ENCODE measurements at places on chromosomes 7 and 10.

GRCh38 chr10:113362645-113363091 is 190.2 kb upstream of the HABP2 start:
- DNase-seq: no peak

GRCh38 chr7:49812534-49812933 is 39.1 kb downstream of the VWC2 start:
- no peak for DNase-seq

GRCh38 chr10:33388382-33388781 is 53.9 kb upstream of the NRP1 start:
- DNase-seq: no peak

DNA sequence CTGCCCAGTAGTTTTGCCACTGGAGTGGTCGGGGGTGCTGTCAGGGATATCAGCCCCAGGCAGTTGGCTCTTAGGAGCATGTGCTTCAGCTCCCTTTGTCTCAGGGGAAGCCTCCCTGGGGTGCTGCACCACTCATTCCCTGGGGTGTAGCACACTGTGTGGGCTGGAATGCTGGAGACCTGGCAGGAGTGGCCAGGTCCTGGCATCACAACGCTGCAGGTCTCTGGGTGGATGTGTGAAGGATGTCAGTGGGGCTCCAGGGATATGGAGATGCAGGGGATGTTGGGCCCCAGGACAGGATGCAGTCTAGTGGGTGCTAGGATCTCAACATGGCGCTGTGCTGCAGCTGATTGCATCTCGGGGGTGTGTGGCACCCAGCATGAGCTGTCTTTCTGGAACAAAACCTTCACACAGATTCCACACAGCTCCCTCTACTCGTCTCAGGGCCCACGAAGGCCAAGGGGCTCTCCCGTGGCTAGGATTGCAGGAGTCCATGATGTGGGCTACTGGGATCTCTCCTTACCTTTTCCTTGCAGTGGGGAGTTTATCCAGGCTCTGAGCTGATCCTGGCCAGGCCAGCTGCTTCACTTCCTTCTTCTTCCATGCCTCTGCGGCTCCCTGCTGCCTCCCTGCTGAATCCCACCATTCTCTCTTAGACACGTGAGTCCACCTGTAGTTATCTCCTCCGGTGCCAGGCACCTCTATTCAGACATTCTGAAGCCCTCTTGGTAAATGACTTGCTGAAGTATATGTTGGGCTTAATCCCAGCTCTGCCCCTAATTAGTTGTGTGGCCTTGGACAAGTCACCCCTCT is 295.1 kb downstream of the RPS24 start:
- no peak for DNase-seq

DNA sequence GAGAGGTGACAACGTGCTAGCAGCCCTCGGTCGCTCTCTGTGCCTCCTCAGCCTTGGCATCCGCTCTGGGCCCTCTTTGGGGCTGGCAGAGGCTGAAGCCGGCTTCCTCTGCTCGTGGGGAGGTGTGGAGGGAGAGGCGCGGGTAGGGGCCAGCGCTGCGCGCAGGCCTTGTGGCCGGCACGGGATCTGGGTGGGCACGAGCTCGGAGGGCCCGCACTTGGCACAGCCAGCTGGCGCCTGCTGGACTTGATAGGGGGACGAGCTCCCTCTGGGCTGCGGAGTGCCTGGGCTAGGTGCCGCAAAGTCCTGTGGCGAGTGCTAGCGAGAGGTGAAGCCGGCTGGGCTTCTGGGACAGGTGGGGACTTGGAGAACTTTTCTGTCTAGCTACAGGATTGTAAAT is 170.7 kb downstream of the EXOC4 start:
- no peak for DNase-seq

GRCh38 chr10:35780970-35781642 is 139.0 kb upstream of the FZD8 start:
- no peak for DNase-seq

- no peak for DNase-seq
Observed at GRCh38 chr7:133207687-133208086, 45.2 kb upstream of the EXOC4 start.

GRCh38 chr10:10092581-10092980 is 925.1 kb upstream of the CELF2 start:
- DNase-seq: no peak

DNA sequence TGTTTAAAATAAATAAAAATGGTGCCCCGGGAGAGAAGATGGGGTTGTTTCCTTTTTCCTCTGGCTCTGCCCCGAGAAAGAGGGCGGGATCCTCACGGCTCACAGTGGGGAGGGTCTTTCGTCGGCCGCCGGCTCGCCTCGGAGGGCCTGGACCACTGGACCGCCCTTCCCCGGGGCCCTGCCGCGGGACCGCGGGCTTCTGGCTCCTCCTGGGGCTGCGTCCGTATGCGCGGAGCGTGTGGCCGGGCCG is 3.5 kb upstream of the IGF2BP3 start:
- no peak for DNase-seq

DNA sequence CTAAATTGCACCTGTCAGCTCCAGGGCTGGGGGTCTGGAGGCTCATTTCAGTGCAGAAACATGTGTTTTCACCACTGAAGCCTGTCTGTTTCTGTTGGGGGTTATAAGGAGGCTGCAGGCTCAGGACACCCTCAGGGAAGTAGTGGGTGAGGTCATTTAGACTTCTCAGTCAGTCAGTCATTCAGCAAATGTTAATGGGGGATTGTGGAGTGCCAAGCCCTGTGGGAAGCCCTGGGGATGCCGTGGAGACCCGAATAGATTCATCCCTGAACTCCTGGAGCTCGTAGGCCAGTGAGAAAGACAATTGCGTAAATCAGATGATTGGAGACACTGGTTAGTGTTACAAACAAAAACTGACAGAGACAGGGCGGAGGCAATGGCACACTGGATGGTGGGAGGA is 19.2 kb downstream of the LHPP start:
- no peak for DNase-seq

DNA sequence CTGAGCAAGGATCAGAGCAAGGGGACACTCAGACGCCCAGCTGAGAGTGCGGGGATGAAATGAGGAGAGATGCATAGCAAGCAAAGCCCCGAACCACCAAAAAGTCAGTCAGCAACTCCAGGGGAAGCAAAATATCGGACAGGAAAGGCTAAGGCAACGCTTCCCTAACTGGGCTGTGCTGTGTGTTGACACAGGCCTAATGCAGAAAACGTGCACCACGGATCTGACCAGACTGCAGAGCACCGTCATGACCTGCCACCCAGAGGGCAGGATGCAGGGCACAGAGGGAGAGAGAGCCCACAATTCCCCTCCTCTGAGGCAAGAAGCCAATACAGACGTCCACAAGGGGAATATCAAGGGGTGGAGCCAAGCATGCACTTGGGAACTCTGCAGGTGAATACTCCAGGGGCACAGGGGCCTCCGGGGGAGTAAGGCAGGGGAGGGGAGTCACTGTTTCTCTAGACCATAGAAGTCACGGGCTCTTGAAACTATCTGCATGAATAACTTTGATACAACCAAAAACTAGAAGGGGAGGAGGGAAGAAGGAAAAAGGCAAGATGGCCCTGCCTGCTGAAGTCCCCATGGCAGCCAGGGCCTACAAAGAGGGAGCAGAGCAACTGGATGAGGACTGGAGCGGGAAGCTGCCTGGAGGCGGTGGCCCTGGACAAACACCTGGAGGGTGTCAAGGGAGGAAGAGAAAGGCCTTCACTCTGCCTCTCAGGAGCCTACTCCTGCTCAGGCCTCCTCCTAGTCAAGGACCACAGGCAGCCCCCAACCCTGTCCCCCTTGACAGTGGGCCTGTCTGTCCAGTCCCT is 26.2 kb downstream of the GRID1 start:
- DNase-seq: no peak

GRCh38 chr10:93075369-93076221 is 1.9 kb downstream of the CYP26A1 start:
- DNase-seq: no peak

DNA sequence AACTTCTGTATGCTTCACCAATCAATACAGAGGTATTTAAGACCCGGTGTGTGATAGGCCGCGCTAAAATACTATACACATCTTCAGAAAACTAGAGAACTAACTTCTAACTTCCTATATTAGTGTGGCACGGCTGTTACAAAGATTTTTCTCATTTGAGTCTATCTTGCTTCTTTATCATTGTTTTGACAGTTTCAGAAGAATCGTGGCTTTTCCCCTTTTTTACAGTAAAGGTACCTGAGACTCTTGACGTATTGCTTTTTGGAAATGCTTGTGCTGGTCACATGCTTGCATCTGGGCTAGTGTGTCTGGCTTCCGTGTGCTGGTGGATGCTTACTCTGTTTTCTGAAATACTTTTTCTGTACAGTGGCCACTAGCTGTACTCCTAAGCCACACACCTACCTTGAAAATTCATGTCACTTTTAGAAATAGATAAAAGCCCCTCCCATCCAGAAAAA is 12.7 kb downstream of the IKZF1 start:
- DNase-seq: peak; percentile 48

- no peak for DNase-seq
Observed at GRCh38 chr7:64541438-64542359, 21.2 kb downstream of the ZNF680 start.

- DNase-seq: no peak
Observed at GRCh38 chr7:1101563-1102431, 13.9 kb downstream of the GPER1 start.

GRCh38 chr7:149007611-149008010 is 20.7 kb downstream of the PDIA4 start:
- no peak for DNase-seq

DNA sequence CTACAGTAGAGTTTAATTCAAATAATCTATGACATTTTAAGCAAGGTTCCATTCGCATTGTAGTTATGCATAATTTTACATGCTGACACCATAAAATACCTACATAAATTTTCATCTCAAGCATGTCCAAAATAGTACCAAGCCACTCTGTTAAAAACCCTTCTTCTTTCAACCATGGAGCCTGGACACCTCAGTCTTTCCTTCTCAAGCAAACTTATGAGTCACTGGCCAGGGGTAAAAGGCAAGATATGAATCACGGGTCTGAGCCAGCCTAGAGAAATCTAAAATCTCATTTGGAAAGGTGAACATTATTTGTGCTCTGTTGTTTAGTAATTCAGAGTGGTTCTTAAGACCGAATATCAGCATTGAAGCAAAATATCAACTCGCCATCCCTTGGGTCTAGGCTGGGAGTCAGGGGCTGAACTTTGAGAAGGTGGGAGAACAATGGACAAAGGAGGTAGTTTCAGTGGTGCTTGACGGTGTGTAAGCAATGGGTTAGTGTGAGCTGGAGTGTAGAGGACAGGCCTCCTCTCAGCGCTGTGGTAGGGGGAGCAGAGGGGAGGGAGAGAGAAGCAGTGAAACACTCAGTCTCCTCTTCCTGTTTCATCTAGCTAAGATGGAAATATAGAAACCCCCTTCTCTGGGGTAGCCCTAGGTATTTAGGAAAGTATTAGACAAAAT is 19.1 kb upstream of the GPAM start:
- DNase-seq: no peak

DNA sequence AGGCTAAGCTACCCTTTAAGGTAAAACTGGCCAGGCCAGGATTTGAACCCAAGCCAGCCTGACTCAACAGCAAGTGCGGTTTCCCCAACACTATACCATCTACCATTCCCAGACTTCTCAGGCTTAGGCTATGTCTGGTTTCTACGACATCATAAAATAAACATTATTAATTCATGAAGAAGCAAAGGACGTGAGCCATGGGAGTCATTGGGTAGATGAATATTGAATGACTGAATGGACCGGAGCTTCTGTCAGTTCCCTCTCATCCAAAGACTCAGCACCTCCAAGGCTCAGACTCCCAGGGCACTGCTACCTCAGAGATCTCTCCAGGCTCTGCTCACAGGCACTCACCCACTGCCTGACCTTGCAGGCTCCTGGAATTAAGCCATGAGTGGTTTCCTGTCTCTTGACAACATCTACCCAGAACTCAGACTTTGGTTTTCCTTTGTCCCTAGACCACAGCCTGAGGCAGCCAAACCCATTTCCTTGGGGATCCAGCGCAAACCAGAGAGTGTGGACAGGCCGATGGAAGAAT is 64.6 kb upstream of the STEAP1B start:
- no peak for DNase-seq

GRCh38 chr7:55533050-55533728 is 39.1 kb downstream of the VOPP1 start:
- peak; percentile 64 for DNase-seq

DNA sequence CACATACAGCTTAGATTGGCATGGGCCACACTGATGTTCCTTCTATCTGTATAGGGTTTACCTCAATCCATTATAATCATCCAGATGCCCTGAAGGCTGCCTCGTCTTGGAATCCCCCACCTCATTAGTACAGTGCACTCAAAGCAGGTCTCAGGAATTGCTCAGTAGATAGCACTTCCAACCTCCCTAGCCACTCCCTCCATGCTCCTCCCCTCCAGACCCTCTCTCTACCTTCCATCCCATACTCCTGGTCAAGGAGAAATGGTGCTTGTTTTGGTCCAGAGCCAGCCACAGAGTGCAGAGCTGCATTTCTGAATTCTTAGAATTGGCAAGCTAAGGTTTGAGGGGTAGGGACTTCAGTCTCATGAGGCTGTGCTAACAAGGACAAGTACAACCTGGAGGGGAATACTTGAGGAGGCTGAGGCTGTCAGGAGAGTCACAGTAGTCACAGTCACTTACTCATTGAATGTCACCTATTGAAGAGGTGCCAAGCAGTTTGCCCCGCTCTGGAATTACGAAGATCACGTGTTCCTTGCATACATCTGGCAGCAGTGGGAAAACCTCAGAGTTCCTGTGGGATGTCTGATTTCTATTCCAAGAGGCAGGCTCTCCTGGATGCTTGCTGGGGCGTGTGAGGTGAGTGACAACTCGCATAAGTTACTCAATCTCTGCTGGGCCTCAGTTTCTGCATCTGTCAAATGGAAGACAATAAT is 60.7 kb upstream of the ZNF746 start:
- no peak for DNase-seq

GRCh38 chr10:6701289-6701688 is 121.2 kb upstream of the PRKCQ start:
- no peak for DNase-seq

GRCh38 chr7:40836218-40836617 is 701.4 kb downstream of the SUGCT start:
- DNase-seq: no peak

GRCh38 chr7:88401009-88401623 is 94.4 kb upstream of the STEAP4 start:
- no peak for DNase-seq

- no peak for DNase-seq
Observed at GRCh38 chr10:78628976-78629375, 439.8 kb upstream of the ZMIZ1 start.

DNA sequence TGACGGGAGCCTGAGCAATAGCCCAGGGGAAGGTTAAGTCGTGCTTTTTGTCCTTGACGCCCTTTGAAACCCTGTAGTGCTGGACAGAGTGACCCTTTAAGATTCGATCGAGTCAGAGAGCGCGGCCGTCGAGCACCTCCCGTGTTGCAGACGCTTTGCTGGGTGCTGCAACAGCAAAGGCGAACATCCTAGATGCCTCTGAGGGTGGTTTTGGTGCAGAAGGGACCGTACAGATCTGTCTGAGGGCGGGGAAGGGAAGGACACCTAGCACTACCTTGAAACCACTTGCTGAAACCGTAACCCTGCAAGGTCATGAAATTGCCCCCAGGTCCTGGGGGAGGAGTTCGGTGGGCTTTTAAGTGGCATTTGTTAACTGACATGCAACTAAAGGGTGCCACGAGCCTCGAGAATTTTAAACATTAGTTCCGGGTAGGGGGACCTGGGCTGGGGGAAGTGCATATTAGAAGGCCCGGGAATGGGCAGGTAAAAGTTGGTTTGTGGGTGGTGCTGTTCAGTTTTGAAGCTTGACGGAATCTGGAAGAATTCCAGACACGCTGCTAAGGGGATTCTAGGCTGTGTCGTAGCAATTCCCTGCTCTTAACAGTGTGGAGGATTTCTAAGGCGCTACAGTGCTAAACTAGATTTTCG is 786 bp downstream of the ATP5F1C start:
- no peak for DNase-seq

GRCh38 chr7:135164357-135165061 is 6.0 kb downstream of the CYREN start:
- DNase-seq: no peak

GRCh38 chr7:133364959-133365690 is 112.2 kb downstream of the EXOC4 start:
- no peak for DNase-seq

Measured in activated CD4-positive, alpha-beta T cell treated with anti-CD3 and anti-CD28 coated beads, Interleukin-2, amount 50 U/mL, for 1 hour (primary cell).